Pulmonary artery endothelial cell (primary cell): ENCODE measurements at places on chromosomes 1 and 21. TPM values are rescaled to one million over a fixed set of nuclear protein-coding genes. Genes with fewer than 3 reads are reported as not detected.

DNA sequence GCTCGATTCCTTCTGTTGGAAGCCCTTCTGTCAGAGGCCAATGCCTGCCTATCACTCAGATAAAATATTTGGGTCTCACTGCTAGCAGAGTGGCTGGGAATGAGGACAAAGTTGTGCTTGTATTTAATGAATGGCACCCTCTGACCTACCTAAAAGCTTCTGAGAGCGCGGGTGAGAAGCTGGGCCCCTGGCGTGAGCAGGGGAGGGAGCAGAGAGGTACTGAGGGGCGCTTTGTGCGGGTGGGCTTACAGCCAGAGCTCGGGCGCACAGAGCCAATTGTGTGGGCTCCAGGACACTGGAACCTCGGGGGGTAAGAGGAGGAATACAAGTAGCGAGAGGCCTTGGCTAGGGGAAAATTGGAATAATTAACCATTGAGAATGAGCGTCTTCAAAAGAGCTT, 32.3 kb downstream of the PCAT6 start:
- no peak for DNase-seq

DNA sequence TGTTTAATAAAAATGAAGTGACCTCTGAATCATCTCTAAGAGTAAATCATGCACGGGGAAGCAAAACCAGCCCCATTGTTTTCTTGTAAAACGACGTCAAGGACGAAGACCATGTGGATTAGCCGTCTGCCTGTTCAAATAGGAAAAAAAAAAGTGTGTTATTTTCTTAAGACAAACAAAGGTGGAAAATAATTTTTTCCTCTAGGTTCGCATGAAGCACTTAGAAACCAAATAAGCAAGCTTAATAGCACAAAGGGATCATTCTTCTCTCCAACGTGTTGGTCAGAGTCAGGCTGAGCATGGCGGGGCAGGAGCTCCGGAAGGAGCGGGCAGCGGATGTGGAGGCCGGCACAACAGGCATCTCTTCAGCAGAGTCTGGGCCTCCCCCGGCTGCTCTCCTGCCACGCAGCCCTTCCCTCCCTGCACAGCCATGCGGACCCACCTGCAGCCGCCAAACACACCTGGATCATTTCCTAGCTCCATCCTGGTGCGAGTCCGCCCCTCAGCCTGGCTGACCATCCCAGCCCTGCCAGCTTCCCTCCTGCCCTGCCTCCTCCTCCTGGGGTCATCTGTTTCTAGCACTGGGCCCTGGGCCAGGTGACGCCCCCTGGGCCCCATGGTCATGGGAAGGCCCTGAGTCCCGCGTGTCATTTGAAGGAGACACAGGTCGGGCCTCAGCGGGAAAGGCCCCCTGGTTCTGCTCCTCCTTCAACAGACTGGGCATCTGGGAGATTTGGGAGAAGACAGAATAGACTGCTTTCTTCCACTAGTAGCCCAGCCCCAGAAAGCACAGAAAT, 40.2 kb downstream of the MX1 start:
- DNase-seq: no peak

The RNF187 gene
- total RNA-seq: 39.4 and 42.7 TPM in 2 replicates

The GPR3 gene
- 0.49 and 0.86 TPM in 2 replicates for total RNA-seq
